ENCODE measurements at places on chromosomes 11 and 22.

DNA sequence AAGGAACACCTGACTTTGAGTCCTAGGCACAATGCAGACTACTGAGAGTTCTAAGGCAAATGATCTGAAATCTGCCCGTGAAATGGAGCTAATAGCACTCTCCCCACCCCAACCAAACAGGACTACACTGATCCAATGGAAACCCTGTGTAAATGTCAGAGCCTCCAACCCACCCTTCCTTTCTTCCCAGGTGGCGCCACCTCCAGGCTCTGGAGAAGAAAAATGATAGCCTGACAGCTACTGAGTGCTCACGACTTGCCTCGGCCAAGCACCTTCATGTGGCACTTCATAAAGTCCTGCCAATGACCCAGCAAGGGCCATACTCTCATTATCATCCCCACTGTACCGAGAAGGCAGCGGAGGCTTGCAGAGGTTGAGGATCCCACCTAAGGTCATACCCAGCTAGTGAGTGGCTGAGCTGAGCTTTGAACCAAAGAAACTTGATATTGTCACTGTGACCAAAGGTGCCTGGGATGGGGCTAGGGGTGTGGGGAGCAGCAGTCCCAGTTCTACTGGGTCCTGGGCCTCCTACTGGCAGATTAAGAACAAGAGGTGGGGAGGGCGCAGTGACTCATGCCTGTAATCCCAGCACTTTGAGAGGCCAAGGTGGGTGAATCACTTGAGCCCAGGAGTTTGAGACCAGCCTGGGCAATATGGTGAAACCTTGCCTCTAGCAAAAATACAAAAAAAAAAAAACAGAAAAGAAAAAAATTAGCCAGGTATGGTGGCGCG is 20.5 kb downstream of the TST start:
- no peak for DNase-seq

- no peak for DNase-seq
Measured at GRCh38 chr11:120424970-120425332, 86.6 kb upstream of the GRIK4 start.

DNA sequence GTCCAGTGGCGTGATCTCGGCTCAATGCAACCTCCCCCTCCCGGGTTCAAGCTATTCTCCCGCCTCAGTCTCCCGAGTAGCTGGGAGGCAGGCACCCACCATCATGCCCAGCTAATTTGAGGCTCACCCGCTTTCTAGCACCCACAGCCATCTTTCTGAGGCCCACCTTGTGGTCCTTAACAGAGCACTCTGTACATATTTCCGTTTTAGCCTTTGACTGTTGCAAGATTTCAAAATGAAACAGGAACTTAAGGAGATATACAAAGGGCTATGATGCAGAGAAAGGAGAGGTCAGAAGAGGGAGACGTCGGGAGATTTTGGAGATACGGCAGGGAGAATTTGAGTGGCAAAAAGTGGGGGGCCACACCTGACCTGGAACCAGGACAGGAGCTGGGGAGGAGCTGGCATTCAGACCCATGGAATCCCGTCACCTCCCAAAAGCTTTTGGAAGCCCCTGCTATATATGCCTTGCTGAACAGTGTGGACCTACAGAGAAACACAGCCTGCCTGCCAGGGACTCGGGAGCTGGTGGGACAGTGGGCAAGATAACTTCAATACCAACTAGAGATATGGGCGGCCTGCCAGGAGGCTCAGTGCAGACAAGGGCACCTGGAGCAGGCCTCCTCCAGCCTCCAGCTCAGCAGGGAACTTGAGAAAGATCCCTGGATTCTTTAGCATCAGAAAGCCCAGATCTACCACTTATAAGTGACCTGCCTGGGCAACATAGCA is 8.0 kb upstream of the CLCF1 start:
- DNase-seq = no peak

DNA sequence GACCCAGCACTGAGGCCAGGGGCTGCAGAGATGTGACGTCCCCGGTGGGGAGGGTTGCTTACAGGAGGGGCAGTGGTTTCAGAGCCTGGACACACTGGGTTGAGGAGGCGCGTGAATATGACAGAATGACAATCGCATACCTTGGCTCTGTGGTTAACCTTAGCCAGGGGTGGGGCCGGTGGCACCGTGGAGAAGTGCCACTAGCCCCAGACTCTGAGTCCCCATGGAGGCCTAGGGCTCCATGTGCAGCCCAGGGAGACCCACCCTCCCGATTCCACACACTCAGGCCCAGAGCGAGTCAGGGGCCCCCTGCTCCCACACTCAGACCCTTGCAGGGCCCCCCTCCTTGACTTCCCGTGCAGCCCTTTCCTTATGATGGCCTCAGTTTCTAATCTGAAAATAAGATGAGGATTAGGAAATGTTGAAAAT is 3.6 kb upstream of the ACR start:
- no peak for DNase-seq

DNA sequence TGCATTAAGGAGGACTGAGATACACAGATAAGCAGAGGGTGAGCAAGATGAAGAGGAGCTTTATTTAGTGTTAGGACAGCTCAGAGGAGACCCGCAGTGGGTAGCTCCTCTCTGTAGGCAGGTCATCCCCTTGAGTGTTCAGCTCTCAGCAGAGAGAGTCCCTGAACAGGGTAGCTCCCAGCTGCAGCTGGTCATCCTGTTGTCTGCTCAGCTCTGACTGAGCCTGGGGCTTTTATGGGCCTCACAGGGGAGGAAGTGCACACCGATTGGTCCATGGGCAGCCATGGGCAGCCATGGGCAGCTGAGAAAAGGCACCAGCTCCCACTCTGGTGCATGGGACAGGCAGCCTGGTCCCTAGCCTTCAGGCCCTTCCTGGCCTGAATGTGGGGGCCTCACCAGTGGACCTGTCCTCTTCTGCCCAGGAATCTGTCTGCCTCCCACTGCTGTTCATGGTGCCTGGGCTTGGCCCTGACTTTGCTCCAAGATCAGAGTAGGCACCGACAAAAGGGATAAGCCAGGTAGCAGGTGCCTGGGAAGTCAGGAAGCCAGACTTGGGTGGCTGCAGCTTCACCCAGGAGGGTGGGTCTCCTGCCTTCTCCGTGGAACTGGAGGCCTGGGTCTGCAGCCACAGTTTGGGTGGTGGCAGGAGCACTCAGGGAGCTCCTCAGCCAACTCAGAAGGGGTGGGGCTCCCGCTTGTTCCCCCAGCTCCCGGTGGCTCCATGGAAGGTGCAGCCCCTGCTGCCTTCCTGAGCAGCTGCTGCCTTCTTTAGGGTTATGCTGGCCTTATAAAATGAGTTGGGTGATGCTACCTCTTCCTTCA is 54.7 kb downstream of the MYEOV start:
- no peak for DNase-seq

DNA sequence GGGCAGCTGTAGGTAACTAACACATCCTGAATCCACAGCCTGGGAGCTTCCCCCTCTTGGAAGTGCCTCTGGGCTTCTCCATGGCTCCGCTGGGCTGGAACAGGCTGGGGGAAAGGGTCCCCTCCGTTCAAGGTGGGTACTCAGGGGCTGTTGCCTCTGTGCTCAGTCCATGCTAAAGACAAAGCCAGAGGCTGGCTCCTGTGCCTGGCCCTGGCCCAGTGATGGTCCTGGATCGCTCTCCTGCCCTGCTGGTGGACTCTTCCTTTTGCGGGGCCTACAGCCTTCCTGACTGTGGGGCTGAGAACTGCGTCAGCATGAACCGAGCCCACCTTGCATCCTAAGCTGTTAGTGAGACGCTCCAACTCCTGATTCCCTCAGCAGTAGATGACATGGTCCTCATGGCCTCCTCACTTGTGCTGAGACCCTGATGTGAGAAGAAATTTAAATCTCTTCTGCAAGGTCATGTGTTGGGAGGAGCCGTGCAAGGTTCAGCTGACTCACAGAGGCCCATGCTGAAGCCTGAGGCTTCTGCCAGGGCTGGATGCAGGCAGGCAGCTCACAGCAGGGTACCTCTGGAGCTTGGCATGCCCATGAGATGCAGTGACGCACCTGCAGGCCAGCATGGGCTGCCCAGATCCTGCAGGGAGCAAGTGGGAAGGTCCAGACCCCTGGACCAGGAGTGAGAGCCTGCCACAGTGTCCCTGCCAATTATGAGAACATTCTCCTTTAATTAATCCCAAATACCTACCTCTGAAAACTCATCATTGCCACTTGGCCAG is 1285.5 kb downstream of the TBC1D22A start:
- DNase-seq = no peak

DNA sequence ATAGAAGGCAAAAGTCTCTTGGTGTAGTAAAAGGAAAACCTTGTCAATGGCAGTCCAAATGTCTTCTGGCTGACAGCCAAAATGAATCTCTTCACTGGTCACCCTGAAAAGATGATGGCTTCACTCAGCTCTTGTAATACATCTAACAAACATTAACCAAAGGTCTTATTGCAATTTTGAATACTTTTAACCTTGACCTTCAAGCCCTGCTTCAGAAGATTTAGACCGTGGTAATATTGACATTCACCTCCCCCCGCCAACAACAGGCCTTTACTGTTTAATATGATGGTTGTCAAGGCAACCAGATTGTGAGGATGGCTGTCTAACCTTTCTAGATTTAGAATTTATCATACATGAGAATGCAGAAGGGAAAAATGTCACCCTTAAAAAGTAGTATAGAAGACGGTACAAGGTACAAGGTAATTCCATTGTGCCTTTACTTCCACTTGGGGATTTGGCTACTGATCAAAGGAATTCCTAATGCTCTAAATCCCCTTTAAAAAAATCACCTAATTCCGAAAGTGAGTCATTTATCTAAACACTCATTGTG is 342.3 kb downstream of the LARGE1 start:
- DNase-seq = no peak

DNA sequence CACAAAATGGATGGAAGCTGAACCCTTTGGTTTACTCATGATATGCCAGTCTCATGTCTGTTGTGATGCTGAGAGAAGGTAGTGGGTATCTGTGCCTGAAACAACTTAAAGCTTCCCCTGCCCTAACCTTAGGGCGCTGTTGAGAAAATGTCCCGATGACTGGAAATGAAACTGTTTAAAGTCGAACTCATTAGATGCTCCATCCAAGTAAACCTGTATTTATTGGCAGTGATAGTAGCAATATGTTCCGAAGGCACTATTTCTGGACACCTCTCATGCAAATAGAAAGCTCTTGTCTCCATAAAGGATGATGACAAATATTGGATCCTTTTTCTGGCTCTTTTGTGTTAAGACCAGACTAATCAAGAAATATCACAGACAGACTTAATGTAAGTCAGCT is 86.2 kb downstream of the GRAMD1B start:
- no peak for DNase-seq

- DNase-seq = no peak
Measured at GRCh38 chr11:84564180-84564866, 1062.8 kb downstream of the DLG2 start.

DNA sequence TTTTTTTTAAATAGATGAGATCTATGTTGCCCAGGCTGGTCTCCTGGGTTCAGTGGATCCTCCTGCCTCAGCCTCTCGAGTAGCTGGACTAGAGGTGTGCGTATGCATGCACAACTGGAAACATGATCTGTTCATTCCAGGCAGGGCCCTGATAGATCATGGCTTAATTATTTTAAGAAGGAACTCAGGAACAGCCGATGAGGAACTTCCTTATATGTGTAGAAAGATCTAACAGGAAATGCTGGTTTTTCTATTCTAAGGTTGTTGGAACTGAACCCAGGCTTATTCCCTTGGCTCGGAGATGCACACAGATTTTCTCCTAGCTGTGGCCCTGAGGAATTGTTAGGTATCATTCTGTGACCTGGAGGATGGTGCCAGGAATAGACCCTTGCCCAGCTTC is 32.4 kb downstream of the SPECC1L start:
- DNase-seq = no peak

DNA sequence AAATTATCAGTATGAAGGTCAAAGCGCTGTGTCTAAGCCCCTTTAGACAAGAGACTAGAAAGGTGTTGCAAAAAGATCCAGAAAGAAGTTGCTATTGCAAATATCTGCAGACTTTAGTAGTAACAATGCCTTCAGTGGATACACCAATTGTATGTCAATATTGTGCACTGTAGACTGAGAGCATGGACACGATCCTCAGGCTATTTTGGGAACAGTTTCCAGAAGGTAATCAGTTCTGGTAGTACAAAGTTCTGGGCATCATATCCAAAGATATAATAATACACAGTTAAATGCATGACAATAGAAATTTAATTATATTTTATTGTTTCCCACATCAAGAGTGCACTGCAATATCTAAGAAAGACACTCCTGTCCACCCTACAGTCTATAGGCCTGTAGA is 84.1 kb upstream of the LUZP2 start:
- DNase-seq = no peak

DNA sequence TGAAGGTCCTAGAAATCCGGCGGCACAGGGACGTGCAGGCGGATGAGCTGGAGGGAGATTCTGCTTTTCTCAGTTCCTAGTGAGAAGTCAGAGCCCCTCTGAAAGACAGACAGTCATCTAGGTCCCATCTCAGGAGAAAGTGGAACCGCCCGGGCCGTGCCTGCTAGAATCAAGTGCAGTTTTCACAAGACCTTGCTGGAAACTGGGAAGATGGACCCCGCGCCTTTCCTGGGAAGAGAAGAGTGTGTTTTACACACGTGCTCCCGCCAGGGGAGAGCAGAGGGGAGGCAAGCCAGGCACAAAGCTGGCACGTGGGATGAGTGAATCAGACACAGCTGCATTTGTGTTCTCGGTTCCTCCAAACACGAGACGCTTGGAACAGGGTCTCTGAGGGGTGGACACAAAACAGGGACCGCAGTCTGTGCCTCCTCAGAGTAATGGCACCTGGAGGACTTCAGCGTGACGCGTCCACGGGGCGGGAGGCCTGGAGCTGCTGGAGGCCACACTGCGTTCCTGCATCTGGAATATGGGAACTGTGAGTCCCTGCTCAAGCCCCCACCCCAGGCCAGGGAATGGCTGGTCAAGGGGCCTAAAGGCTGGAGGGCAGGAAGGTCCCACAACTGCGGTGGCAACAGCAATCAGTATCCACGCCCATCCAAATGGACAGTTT is 218.3 kb downstream of the BRD1 start:
- DNase-seq = no peak

GRCh38 chr11:116822575-116822974 is 529 bp downstream of the APOA4 start:
- no peak for DNase-seq

DNA sequence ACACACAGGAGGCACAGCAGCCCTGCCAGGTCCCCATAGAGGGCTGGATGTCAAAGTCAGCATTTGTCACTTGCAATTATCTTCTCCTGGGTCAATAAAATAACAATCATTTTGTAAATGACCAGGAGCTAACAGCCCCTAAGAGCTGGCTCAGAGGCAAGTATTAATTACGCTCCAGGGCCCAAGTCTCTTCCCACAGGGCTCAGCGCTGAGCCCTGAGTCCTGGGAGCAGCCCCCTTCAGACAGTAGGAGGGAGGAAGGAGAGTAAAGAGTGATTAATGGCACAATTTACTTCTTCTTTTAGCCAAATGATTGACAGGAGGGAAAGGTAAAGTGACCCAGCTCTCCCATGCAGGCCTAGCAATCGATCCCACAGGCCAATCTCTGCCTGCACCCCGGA is 99.0 kb upstream of the DRD2 start:
- no peak for DNase-seq

- DNase-seq = no peak
Measured at GRCh38 chr22:22835771-22836291, 51.8 kb upstream of the IGLL5 start.

GRCh38 chr11:9568161-9568853 is 5.2 kb upstream of the WEE1 start:
- DNase-seq = no peak

Measured in stimulated activated CD4-positive, alpha-beta T cell treated with anti-CD3 and anti-CD28 coated beads, Interleukin-1b, Interleukin-23, amount 100 ng/mL, for 4 hours (primary cell).